ENCODE measurements at places on chromosomes 4 and X.
A peak's percentile ranks its signal among the peaks of the same experiment; 100 is the strongest.

GRCh38 chr4:118076958-118077766, 42.9 kb downstream of the NDST3 start:
- DNase-seq = peak; percentile 71

GRCh38 chr4:158729716-158730559, 6.7 kb upstream of the PPID start:
- DNase-seq = peak; percentile 80

DNA sequence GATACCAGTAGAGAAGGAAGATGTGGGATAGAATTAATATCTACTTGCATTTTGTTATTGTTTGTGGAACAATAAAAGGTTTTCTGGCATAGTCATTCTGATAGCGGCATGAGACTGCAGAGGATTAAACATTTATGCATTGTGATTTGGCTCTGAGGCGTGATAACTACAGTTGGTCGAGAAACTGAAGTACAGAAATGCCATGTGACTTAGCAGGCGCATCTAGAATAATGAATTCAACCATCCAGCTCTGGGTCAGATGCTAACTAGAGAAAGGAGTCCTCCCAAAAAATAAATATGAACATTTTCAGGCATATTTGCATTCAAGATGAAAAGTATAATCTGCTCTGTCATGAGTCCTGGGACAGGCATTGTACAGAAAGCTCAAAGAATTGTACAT, 62.8 kb downstream of the CCSER1 start:
- DNase-seq = no peak

- no peak for DNase-seq
Observed at GRCh38 chr4:8506373-8507195, 66.0 kb downstream of the TRMT44 start.

DNA sequence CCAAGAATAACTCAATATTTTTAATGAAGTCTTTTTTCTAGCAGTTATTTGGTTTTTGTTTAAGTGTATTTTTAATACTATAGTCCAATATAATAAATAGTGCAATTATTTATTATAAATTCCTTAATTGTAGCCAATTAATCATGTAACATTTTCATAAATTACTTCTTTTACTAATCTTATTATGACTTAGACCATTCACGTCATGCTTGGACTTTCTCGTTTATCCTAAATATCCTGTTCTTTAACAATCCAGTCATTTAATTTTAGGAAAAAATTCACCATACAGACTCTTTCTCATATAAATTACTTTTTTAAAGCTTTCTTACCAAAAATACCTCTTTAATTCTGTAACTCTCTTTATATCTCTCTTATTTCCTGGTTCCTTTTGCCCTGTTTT, 350.1 kb downstream of the AR start:
- DNase-seq = no peak

DNA sequence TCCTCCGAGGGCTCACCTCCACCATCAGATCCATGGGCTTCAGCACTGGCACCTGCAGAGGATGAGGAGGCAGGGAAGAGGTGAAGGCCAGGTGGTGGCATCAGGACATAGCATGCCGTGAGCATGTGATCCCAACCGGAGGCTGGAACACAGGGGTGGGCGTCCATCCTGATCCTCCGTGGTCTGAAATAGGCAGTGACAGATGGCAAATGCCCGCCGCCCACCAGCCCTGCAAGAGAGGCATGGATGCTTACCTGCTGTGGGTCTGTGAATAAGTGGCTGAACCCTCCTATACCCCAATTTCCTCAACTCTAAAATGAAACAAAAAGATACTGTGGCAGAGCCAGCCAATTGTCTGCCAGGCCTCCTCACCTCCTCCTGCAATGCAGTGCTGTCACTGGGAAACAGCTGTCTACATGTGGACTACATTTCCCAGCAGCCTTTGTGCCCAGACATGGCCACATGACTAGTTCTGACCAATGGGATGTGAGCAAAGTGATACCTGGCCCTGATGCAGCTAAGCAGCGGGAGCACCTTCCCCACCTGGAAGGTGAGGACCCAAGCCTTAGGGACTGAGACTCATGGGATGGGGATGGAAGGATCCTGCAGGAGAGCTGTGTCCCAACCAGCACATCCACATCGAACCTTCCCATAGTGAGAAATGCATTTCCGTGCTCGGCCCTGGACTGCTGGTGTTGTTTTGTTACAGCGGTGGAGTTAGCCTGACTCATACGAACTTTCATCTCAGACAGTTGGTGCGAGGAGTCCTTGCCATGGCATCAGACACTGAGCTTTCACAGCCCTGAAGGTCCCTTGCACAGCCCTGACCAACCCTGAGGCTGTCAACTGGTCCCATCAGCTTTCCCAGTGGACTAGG, 99.5 kb downstream of the PPP2R2C start:
- DNase-seq = peak; percentile 58

Data from WERI-Rb-1 (cell line).